Breast epithelium (tissue), 4 donors: ENCODE measurements at places on chromosomes 2 and 18.

GRCh38 chr2:62654423-62654791 lies 51.1 kb upstream of the EHBP1 start:
- no peak for DNase-seq

DNA sequence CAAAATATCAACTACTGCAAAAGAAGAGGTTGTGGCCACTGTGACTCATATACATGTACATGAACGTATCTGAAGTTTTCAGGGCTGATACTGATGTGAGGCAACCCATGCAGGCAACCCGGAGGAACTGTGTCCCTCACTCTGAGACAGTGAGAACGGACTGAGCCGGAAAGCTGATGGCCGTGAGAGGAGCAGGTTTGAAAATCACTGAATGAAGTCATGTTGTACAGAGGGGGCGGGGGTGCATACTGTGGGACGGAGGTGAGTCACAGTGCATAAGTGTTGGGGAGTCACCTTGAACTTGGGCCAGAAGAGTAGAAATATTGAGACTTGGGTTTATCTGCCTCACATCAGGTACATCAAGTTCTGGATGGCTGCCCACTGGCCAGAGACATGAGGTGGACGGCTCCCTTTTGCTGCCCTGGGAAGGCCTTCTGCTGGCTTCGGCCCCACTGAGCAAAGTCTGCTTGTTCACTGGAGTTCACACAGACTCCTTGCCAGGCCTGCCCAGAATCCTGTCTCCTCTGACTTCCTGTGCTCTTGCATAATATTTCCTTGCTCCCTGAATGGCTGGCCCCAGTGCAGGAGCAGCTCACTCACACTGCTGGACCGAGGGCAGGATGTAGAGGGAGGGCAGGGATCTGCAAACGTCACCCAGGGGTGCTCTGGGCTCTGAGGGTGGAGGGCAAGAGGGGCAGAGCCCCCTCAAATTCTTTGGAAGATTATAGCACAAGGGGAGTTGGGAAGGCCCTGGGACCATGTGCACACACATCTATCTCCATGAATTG lies 18.1 kb downstream of the EPAS1 start:
- DNase-seq = peak; percentile 90

- DNase-seq = no peak
These were observed 50.6 kb downstream of the SLC9A4 start for GRCh38 chr2:102523651-102524050.

DNA sequence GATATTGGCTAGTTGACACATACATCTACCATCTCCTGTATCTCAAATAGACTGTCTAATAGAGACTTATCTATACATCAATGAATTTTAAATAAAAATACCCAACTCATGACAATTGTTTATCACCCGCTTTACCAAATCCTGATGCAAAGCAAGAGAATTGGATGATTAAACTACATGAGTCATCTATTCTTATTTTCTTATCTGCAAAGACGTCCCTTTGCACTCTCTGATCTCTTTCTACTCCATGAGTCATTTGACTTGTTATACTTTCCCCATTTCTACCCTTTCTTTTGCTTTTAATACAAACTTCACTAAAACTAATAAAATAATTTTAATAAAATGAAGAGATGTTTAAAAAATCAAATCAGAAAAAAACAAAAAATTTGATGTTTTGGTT lies 261.7 kb upstream of the MAP2 start:
- no peak for DNase-seq

DNA sequence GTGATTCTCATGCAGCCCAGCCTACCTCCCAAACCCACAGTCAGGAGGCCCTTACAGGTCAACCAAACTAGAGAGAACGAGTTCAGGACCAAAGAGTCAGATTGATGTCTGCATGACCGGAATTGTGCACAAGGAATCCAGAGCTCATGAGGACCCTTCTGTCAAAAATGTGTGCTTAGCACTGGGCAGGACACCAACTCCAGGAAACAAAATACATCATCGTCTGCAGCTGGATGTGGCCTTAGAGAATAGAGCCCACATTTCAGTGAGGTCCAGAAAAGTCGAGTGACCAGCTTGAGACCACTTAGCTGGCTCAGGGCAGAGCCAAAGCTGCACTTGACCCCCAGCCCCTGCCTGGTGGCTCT lies 3.2 kb downstream of the TNS1 start:
- DNase-seq = no peak

- DNase-seq = no peak
These were observed 415.9 kb downstream of the NBAS start for GRCh38 chr2:15145046-15145817.

GRCh38 chr18:21453511-21453901 lies 147.0 kb downstream of the ESCO1 start:
- no peak for DNase-seq
